ENCODE measurements at places on chromosomes 7 and 10.

- no peak for DNase-seq
These were observed 82.1 kb downstream of the AVL9 start for GRCh38 chr7:32577421-32577820.

- DNase-seq: no peak
These were observed 71.2 kb downstream of the APBB1IP start for GRCh38 chr10:26509307-26509706.

- DNase-seq: no peak
These were observed 243.6 kb downstream of the FOXP2 start for GRCh38 chr7:114658216-114658615.

DNA sequence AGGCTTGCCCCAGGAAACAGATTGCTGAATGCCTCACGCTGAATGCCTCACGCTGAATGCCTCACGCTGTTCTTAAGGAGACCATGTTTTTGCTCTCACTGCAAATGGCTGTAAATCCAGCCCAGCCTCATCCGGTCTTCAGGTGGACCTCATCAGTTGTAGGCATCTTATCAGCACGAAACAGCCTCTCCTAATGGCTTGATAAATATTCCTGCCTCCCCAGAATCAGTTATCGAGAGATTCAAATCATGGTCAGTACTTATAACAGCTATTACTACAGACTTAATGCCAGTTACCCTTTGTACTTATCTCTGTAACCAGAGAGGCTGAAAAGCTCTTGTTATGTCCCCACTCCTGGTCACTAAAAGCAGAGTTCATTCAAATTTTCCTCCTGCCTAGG, 290.6 kb downstream of the FZD1 start:
- no peak for DNase-seq

DNA sequence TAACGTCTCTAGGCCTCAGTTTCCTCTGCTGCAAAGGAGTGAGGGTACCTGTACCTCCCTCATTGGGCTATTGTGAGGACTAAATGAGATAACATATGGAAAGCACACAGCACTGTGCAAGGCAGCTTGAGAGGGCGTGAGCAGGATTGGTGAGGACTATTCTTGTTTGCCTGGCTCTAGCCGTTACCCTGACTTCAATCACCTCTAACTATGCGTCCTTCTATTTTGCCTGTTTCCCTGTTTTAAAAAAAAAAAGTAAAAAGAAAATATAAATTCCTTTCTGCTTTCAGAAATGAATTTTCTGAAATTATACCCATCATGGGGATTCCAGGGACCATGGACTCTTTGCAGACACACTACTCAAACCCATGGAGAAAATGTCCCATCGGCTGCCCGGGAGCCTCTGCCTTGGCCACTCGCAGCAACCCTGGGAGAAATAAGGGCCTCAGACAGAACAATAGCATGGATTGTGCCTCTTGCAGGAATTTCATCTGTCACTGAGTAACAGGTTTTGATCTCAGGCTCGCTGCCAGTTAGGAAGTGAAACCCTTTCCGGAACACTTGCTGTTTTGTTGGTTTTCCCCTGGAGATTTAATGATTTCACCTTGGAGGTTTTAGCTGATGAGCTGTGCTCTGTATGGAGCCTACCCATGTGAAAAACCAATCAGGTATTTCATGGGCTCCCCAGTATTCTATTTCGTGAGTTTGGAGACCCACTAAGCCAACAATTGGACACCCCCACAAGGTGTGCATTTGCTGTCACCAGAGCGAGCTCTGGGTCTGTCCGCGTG, 55.6 kb downstream of the STEAP1B start:
- no peak for DNase-seq

- DNase-seq: no peak
These were observed 133.6 kb upstream of the RET start for GRCh38 chr10:42943025-42943818.

- no peak for DNase-seq
These were observed 19.1 kb downstream of the PI4K2A start for GRCh38 chr10:97659589-97659988.

- DNase-seq: no peak
These were observed 119.9 kb upstream of the AHR start for GRCh38 chr7:17178545-17178944.

- DNase-seq: no peak
These were observed 18.2 kb downstream of the CYP17A1 start for GRCh38 chr10:102819054-102819453.

- DNase-seq: no peak
These were observed 153.2 kb upstream of the FZD8 start for GRCh38 chr10:35795131-35795824.
